ENCODE measurements at places on chromosomes 11 and 22. TPM values are rescaled to one million over a fixed set of nuclear protein-coding genes. Genes with fewer than 3 reads are reported as not detected.

DNA sequence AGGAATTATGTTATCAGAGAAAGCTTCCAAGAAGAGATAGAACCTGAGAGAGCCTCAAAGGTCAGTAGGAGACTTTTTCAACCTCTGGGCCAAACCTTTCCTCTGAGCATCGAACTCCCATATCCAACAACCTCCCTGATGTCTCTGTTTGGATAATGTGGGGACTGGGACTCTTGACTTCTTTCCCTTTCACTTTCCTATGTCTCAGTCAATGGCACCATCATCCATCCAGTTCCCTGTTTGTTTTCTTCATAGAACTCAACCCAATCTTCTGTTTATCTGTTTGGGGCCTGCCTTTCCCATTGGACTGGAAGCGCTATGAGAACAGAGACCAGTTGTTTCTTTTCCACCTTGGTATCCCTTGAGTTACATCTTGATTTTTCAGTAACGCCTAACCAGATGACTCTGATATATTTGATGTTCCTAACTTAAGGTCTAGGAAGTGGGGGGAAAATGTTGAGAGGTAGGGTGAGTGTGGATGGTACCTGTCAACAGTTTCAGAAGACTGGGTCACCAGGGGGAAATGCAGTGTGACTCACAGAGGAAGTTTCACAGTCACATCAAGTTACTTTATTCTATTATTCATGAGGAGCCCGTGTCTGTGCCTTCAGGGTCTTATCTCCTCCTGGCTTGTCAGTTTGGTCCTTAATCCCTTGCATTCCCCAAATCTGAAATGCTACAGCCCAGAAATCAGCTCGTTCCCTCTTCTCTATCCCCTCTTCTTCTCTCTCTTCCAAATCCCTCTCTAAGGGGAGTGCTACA, 4.5 kb upstream of the KCNE3 start:
- H3K27me3 ChIP-seq: peaks cover 3% of the 10 kb centered on the region
- H3K27ac ChIP-seq: no peak overlapping the region
- no peaks in the 10 kb centered on the region for H3K36me3 ChIP-seq
- no peak overlapping the region for H3K4me3 ChIP-seq
- DNase-seq: no peak

GRCh38 chr11:77542296-77542695, 47.5 kb upstream of the AQP11 start:
- no peak overlapping the region for H3K27ac ChIP-seq
- no peak for DNase-seq
- no peaks in the 10 kb centered on the region for H3K4me1 ChIP-seq
- H3K27me3 ChIP-seq: no peaks in the 10 kb centered on the region
- no peaks in the 10 kb centered on the region for H3K36me3 ChIP-seq

- H3K27me3 ChIP-seq: no peaks in the 10 kb centered on the region
- no peak for DNase-seq
- peaks cover 4% of the 10 kb centered on the region for H3K36me3 ChIP-seq
- no peak overlapping the region for H3K27ac ChIP-seq
Observed at GRCh38 chr22:42967933-42968332, 47.0 kb downstream of the PACSIN2 start.

Gene PTGDR2
- 0.42 TPM for total RNA-seq

Gene SOX10
- not detected for total RNA-seq

Gene CCDC73
- not detected for total RNA-seq

Gene YDJC
- 79.0 TPM for total RNA-seq

Gene F2
- total RNA-seq: not detected

Gene OR5B21
- total RNA-seq: 0.55 TPM

All from CD8-positive, alpha-beta memory T cell (primary cell).